ENCODE measurements at places on chromosomes 13 and 19. TPM values are rescaled to one million over a fixed set of nuclear protein-coding genes. Genes with fewer than 3 reads are reported as not detected.

Gene NAPSA
- 0.48 TPM for total RNA-seq

GRCh38 chr13:98462946-98463345 lies 114.0 kb downstream of the STK24 start:
- H3K36me3 ChIP-seq, result peaks cover 35% of the 10 kb centered on the region
- no peak for DNase-seq
- peaks cover 8% of the 10 kb centered on the region for H3K27me3 ChIP-seq
- peaks cover 23% of the 10 kb centered on the region for H3K4me1 ChIP-seq
- H3K27ac ChIP-seq, result peak overlapping the region; percentile 36

Gene IL12RB1
- not detected for total RNA-seq

DNA sequence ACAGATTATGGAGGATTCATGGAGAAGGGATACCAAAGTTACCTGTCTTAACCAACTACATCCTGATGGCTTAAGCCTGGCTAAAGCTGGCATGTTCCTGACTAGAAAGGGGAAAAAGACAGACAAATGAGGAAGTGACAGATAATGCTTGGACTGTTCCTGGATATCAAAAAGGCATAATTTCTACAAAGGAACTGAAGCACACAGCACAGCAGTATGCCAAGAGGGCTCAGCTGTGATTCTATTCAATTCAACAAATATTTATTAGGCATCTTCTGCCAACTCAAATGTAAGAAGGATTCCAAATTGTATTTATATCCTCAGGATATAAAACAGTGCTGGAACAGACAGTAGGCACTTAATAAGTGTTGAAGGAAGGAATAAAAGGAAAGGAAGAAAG lies 59.5 kb downstream of the KLF12 start:
- peak overlapping the region; percentile 28 for H3K4me3 ChIP-seq
- no peaks in the 10 kb centered on the region for H3K27me3 ChIP-seq
- peak overlapping the region; percentile 46 for H3K27ac ChIP-seq
- H3K36me3 ChIP-seq, result peaks cover 21% of the 10 kb centered on the region
- peaks cover 45% of the 10 kb centered on the region for H3K4me1 ChIP-seq

- H3K27me3 ChIP-seq, result no peaks in the 10 kb centered on the region
- peak; percentile 68 for DNase-seq
- H3K27ac ChIP-seq, result peak overlapping the region; percentile 95
Observed at GRCh38 chr13:77207943-77208342, 119.0 kb downstream of the MYCBP2 start.

Gene CGB2
- total RNA-seq, result not detected

DNA sequence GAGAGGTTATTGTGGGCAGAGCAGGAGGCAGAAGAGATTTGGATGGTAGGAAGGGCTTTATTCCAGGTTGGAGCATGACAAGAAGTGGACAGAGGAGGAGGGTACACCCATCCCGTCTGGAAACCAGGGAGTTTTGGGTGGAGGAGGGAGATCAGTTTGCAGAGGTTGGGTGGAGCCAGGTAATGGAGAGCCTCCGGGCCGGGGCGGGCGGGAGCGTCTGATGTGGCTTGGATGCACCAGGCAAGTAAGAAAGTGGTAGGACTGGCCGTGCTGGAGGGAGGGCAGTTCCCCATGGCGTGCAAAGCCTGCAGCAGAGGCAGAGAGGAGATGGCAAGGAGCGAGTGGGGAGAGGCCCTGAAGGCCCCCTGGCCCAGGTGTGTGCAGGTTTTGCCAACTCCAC lies 10.9 kb downstream of the IGFLR1 start:
- peaks cover 9% of the 10 kb centered on the region for H3K27me3 ChIP-seq
- H3K36me3 ChIP-seq, result peaks cover 16% of the 10 kb centered on the region
- H3K4me3 ChIP-seq, result no peak overlapping the region
- H3K27ac ChIP-seq, result no peak overlapping the region
- no peak for DNase-seq

- no peak overlapping the region for H3K4me3 ChIP-seq
- no peaks in the 10 kb centered on the region for H3K4me1 ChIP-seq
- H3K27me3 ChIP-seq, result no peaks in the 10 kb centered on the region
- no peaks in the 10 kb centered on the region for H3K36me3 ChIP-seq
Observed at GRCh38 chr13:56528040-56528790, 612.5 kb upstream of the PRR20A start.

DNA sequence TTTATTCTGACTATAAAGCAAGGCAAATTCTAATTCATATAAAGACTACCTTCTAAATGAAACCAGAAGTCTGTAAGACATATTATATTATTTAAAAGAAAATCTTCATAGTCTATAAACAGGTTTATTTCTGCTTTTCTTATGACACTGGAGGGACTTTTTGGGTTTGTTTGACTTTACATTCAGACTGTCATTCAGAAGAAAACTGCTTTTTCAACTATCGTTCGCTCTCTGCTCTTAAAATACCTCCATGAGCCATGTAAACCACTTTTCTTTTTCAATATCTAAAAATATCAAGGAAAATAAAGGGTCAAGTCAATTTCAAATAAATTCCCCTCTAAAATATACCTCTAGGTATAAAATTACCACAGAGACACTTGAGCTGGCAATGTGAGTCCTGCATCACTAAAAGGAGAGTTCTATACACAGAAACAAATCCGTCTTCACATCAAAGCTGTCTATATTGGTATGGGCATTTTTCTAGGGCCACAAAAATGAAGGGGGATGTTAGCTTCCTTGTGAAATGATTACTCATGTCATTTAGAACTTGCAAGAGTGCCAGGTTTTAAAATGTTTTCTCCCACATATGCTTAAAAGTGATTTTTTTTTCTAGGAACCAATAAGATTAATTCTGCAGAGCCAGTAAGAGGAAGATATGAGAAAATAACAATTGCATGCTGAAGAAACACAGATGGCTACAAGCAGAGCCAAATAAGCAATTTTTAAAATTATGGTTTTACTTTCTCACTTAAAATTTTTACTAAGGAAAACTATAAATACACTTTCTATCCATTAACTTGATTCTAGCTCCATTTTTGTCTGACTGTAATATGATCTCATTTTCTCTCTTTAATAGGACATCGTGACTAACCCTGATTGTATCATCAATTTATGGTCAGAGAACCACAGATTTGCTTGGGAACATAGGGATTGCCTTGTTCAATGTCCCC lies 181.8 kb downstream of the TBC1D4 start:
- peaks cover 15% of the 10 kb centered on the region for H3K4me1 ChIP-seq
- peak overlapping the region; percentile 42 for H3K27ac ChIP-seq
- peak; percentile 55 for DNase-seq
- H3K4me3 ChIP-seq, result peak overlapping the region; percentile 20

DNA sequence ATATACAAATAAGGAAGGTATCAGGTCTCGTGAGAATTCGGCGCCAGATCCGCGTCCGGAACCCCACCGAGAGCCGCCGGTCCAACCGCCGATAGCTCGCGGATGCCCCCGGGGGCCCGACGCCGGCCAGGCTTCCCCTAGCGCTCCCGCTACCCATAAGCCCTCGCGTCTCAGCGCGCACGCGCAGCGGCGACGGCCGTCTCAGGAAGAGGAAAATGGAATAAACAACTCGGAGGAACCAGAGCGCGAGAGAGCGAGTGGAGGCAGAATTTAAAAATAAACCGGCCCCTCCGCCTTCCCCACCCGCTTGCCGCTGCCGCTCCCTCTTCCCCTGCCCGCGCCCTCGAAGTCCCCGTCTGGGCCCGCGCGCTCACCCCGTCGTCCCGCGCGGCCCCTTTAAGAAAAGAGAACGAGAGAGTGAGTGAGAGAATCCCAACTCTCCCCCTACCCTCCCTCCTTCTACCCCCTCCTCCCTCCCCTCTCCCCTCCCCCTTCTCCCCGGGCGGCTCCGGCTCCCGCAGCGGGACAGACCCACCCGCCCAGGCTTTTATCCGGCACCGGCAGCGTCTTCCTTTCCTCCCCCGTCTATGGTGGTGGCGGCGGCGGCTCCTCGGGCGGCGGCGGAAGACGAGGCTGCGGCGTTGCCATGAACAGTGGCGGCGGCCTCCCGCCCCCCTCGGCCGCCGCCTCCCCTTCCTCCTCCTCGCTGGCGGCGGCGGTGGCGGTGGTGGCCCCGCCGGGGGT lies at the start of gene PAN3:
TSS of gene PAN3 (plus strand) at position 534 of the 744 bp plus-strand sequence. CDS start at position 647, 113 bp downstream.
- peaks cover 44% of the 10 kb centered on the region for H3K4me1 ChIP-seq
- peak within 1 kb of the TSS; percentile 93 for H3K4me3 ChIP-seq
- peak; percentile 87 for DNase-seq
- peak within 1 kb of the TSS; percentile 97 for H3K27ac ChIP-seq

DNA sequence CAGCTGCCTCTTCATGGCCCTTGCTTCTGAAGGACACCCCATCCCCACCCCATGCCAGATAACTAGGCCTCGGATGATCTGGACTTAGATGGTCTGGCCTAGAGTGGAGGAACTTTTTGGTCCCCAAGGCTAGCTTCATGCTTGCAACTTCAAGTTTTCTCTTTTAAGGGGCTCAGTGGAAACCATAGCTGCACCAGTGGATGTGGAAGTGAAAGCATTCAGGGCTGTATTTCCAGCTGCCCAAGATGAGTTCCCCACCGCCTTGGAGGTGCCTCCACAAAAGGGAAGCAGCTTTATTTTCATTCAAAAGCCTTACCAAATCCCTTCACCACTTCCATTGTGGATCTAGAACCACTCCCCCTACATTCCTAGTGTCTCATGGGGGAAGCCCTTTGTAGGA lies 17.6 kb upstream of the GSX1 start:
- DNase-seq, result no peak
- no peaks in the 10 kb centered on the region for H3K4me1 ChIP-seq
- H3K4me3 ChIP-seq, result no peak overlapping the region

DNA sequence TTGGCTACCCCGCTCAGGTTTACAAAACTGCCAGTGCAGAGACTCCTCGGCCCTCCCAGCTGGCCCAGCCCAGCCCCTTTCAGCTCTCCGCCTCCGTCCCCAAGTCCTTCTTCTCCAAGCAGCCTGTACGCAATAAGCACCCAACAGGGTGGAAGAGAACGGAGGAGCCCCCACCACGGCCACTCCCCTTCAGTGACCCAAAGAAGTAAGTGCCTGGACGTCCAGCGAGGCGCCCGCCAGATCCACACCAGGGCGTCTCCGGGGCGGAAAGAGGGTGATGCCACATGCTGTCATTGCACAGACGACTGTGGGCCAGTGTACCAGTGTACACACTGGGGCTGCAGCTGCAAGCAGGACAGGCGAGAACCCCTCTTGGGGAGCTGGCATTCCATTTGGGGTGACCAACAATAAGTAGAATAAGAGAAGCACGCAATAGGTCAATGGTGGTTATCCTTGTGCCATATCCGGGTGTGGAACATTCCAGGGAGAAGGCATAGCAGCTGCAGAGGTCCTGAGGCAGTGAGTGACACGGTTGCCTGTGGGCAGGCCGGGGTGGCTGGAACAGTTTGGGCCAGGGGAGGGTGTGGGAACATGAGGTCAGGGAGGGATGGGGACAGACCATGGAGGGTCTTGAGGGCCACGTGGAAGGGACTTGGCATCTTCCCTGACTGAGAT lies 41.3 kb downstream of the DPF1 start:
- peaks cover 6% of the 10 kb centered on the region for H3K27me3 ChIP-seq
- peak overlapping the region; percentile 10 for H3K27ac ChIP-seq
- peaks cover 15% of the 10 kb centered on the region for H3K4me1 ChIP-seq
- no peak for DNase-seq
- H3K36me3 ChIP-seq, result peaks cover 33% of the 10 kb centered on the region

Gene LILRA1
- total RNA-seq, result not detected

GRCh38 chr19:3982701-3983541 lies 2.3 kb downstream of the EEF2 start:
- H3K4me3 ChIP-seq, result peak overlapping the region; percentile 99
- H3K36me3 ChIP-seq, result peaks cover 50% of the 10 kb centered on the region
- H3K27ac ChIP-seq, result peak overlapping the region; percentile 98

Gene SIGLEC10
- total RNA-seq, result not detected

DNA sequence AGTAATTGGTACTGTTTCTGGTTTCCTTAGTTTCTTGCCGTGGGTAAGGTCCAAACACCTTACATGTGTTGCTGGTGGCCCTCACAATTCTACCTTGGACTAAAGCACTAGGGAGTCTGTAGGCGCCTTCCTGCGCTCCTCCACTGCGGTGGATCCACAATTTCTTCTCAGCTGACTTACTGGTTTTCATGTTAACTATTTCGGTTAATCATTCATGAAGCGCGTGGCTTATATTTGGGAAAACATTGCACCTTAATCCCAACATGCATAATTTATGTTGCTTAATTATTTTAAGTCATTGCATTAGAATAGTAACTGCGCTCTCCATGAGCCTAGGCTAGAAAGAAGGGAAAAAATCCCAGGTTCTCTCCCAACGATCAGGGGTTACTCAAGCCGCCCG lies 37.7 kb downstream of the ARHGEF7 start:
- H3K4me3 ChIP-seq, result peak overlapping the region; percentile 95
- H3K36me3 ChIP-seq, result peaks cover 4% of the 10 kb centered on the region
- DNase-seq, result no peak
- H3K27me3 ChIP-seq, result peaks cover 4% of the 10 kb centered on the region
- peaks cover 29% of the 10 kb centered on the region for H3K4me1 ChIP-seq
